ENCODE measurements at places on chromosomes 13 and 19. TPM values are rescaled to one million over a fixed set of nuclear protein-coding genes. Genes with fewer than 3 reads are reported as not detected.

Gene PLEKHA4
- 17.7 TPM for total RNA-seq

Gene SNRNP70
- total RNA-seq: 267 TPM

Gene ZNF761
- 29.7 TPM for total RNA-seq

Gene ZNF492
- 0.17 TPM for total RNA-seq

Gene KASH5
- 0.14 TPM for total RNA-seq

Gene SIAH3
- 0.09 TPM for total RNA-seq

Gene SIN3B
- 87.7 TPM for total RNA-seq

Gene KIR2DL4
- not detected for total RNA-seq

Gene TSSK6
- total RNA-seq: 4.7 TPM

DNA sequence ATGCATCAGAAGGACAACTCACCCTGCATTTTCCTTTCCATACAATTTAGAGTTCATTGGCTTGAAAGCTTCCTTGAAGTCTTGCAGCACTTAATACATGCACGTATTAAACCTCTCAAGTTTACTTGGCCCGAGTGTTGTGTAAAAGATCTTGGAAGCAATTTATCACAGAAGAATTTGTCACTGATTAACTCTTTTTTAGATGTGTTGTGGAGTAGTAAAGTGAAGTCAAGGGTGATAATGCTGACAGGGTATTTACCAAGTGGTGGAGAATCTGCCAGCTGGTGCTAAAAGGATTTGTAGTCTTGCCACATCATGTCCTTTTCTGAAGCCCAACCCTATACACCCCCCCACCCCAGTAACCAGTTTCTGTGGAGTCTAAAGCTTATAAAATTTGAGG is 421.0 kb upstream of the MIR17HG start:
- H3K4me1 ChIP-seq: no peaks in the 10 kb centered on the region
- DNase-seq: no peak
- no peaks in the 10 kb centered on the region for H3K27me3 ChIP-seq

- H3K4me3 ChIP-seq: no peak overlapping the region
- no peak for DNase-seq
- no peak overlapping the region for H3K27ac ChIP-seq
These were observed 104.1 kb downstream of the NDFIP2 start for GRCh38 chr13:79585033-79585432.

DNA sequence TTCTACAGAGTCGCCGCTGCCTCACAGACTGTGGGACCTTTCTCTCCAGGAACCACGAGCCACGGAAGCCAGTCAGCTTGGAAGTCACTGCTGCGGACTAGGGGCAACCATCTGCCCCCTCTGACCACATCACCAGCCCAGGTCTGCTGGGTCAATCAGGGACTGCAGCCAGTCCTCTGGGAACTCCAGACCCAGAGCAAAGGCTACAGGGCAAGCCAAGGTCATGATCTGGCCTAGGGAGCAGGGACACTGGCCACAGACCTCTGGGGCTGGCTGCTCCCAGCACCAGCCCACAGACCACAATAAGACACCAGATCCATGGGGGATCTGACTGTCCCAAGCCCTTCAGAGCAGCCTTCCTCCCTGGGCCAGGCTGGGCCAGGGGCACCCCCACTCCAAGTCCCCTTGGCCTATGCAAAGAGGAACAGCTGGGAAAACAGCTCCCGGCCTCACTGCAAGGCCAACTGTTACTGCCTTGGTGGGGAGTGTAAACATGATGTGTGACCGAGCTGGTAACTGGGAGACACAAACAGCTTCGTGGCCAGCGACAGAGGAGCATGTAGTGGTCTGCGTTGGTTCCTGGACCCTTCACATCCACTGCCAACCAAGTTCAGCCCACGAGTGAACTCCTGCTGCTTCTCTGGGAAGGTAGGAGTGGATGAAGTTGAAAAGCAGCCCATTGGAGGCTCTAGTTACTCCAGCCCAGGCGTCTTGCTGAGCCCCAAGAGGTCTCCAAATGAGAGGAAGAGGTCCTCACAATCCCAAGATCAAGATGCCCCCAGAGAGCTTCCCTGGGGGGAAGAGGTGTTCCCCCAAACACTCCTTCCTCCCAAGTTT is 1.5 kb downstream of the AKT2 start:
- no peaks in the 10 kb centered on the region for H3K27me3 ChIP-seq
- peak overlapping the region; percentile 84 for H3K4me3 ChIP-seq
- peaks cover 35% of the 10 kb centered on the region for H3K4me1 ChIP-seq
- H3K27ac ChIP-seq: peak overlapping the region; percentile 85
- peak; percentile 7 for DNase-seq

DNA sequence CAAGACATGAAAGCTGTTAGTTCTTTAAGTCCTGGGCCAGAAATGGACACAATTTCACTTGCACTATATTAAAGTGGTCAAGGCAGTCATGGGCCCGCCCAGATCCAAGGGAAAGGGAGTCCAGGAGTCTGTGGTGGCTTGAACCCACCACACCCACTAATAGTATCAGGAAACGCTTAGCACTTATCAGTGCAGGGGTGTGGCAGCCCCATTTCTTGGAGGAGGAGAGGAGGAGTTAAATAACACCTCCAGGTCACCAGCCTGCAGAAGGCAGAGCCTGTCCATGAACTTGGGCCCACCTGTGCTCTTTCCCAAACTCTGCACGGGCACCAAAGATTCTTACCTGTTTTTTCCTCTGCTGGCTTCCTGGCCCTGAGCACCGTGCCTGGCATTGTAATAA is 5.4 kb upstream of the NTN5 start:
- no peak overlapping the region for H3K27ac ChIP-seq
- H3K36me3 ChIP-seq: no peaks in the 10 kb centered on the region
- peaks cover 15% of the 10 kb centered on the region for H3K27me3 ChIP-seq
- DNase-seq: no peak
- H3K4me3 ChIP-seq: no peak overlapping the region
- H3K4me1 ChIP-seq: peaks cover 26% of the 10 kb centered on the region

GRCh38 chr13:42106998-42107397 is 58.5 kb downstream of the DGKH start:
- H3K4me1 ChIP-seq: peaks cover 12% of the 10 kb centered on the region
- H3K27ac ChIP-seq: peak overlapping the region; percentile 31
- peaks cover 2% of the 10 kb centered on the region for H3K36me3 ChIP-seq
- DNase-seq: no peak
- H3K27me3 ChIP-seq: no peaks in the 10 kb centered on the region
- H3K4me3 ChIP-seq: no peak overlapping the region

- H3K36me3 ChIP-seq: no peaks in the 10 kb centered on the region
- H3K27ac ChIP-seq: no peak overlapping the region
- DNase-seq: no peak
- no peak overlapping the region for H3K4me3 ChIP-seq
- H3K4me1 ChIP-seq: peaks cover 18% of the 10 kb centered on the region
- H3K27me3 ChIP-seq: peaks cover 16% of the 10 kb centered on the region
These were observed 74.3 kb upstream of the UBL3 start for GRCh38 chr13:29924482-29925350.

DNA sequence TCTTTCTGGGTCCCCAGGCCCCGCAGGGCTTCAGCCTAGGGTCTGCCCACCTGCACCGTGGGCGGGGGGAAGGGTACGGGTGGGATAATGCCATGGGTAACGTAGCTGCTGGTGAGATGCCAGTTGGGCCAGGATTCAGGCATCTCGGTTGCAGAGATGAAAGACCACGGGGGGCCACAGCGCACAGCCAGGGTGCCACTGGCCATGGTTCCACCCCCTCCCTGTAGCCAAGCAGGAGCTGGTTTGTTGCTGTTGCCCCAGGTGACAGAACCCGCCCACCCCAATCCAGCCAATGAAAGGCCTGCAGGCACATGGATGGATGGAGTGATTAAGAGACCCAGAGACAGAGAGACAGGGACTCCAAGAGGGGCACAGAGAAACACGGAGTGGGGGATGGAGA is 1.0 kb upstream of the CGB7 start:
- H3K27me3 ChIP-seq: peaks cover 84% of the 10 kb centered on the region
- H3K36me3 ChIP-seq: no peaks in the 10 kb centered on the region
- no peak overlapping the region for H3K27ac ChIP-seq
- peak; percentile 52 for DNase-seq

DNA sequence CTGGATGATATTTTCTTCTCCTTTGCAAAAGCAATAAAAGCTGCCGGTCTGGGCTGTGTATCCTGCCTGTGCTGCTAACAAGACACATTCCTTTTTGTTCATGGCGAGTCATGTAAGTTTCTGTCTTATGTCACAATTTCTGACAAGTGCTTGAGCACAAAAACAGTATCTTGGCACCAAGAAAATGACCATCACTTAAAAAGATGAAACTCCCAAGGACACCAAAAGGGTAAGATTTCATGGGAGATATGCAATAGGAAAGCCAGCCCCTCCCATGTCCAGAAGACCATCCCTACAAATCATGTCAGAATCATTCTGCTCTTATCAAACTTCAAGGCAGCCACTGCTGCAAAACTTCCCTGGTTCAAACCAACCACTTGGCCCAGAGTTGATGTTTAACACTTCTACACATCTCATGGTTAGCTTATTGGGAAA is 375.4 kb upstream of the ZNF507 start:
- no peak overlapping the region for H3K27ac ChIP-seq
- H3K36me3 ChIP-seq: no peaks in the 10 kb centered on the region
- DNase-seq: no peak

GRCh38 chr13:111329641-111330040 is 9.2 kb downstream of the TEX29 start:
- H3K27me3 ChIP-seq: no peaks in the 10 kb centered on the region
- no peaks in the 10 kb centered on the region for H3K4me1 ChIP-seq
- no peak overlapping the region for H3K27ac ChIP-seq
- no peak for DNase-seq
- no peaks in the 10 kb centered on the region for H3K36me3 ChIP-seq
- H3K4me3 ChIP-seq: no peak overlapping the region

GRCh38 chr19:31092274-31092673 is 257.0 kb downstream of the TSHZ3 start:
- no peaks in the 10 kb centered on the region for H3K36me3 ChIP-seq
- H3K27me3 ChIP-seq: no peaks in the 10 kb centered on the region
- H3K4me3 ChIP-seq: no peak overlapping the region

DNA sequence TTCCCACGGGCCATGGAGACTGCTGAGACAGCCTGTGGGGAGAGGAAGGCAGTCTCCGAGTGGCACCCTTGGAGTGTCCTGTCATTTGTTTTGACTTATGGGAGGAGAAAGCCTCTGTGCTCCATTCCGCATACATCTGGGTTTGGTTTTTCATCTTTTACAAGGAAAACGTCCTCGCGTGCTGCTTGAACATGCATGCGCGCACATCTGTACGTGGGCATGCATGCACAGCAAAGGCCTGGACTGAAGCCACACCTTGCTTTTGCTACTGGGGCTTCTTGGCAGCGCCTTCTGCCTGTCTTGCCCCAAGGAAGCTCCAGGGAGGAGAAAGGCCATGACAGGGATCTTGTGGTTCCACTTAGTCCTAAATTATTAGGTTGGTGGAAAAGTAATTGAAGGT is 44.0 kb downstream of the SUGP2 start:
- H3K27me3 ChIP-seq: peaks cover 13% of the 10 kb centered on the region
- H3K27ac ChIP-seq: no peak overlapping the region
- no peak for DNase-seq
- no peak overlapping the region for H3K4me3 ChIP-seq
- peaks cover 7% of the 10 kb centered on the region for H3K4me1 ChIP-seq
- H3K36me3 ChIP-seq: peaks cover 17% of the 10 kb centered on the region

- H3K4me3 ChIP-seq: no peak overlapping the region
- H3K27ac ChIP-seq: no peak overlapping the region
- H3K27me3 ChIP-seq: no peaks in the 10 kb centered on the region
- no peak for DNase-seq
These were observed 83.9 kb upstream of the TSC22D1 start for GRCh38 chr13:44660050-44660449.

- peak overlapping the region; percentile 95 for H3K4me3 ChIP-seq
- no peaks in the 10 kb centered on the region for H3K27me3 ChIP-seq
- no peak overlapping the region for H3K27ac ChIP-seq
- no peak for DNase-seq
- H3K36me3 ChIP-seq: peaks cover 8% of the 10 kb centered on the region
- peaks cover 15% of the 10 kb centered on the region for H3K4me1 ChIP-seq
These were observed 1.6 kb downstream of the ZSCAN5A start for GRCh38 chr19:56312787-56313657.

DNA sequence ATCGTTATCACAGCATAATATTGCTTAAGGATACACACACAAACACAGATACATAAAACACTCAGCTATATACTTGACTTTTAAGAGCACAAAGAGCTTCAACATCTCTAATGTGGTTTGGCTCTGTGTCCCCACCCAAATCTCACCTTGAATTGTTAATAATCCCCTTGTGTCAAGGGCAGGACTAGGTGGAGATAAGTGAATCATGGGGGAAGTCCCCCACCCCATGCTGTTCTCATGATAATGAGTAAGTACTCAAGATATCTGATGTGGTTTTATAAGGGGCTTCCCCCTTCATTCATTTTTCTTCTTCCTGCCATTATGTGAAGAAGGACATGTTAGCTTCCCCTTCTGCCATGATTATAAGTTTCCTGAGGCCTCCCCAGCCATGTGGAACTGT is 481.4 kb downstream of the PCDH9 start:
- no peak overlapping the region for H3K27ac ChIP-seq
- no peaks in the 10 kb centered on the region for H3K27me3 ChIP-seq
- H3K36me3 ChIP-seq: no peaks in the 10 kb centered on the region
- H3K4me3 ChIP-seq: no peak overlapping the region
- H3K4me1 ChIP-seq: no peaks in the 10 kb centered on the region

DNA sequence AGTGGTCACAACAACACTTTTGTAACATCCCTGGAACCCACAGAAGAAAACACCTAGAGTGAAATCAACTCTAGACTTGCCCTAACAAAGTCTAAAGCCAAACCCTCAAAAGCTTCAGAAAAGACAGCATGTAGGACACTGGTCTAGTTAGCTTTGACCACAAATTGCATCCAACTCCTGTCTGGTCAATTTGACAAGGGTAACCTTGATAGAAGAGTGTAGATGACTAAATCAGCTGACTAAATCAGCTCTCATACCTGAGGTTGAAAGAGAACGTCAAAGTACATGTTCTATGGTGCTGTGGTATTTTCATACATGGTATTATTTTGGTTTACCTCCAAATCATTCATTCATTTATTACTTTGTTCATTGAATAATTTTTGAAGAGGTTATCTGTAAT is 272.8 kb downstream of the KLF5 start:
- peaks cover 9% of the 10 kb centered on the region for H3K4me1 ChIP-seq
- no peak for DNase-seq
- no peaks in the 10 kb centered on the region for H3K36me3 ChIP-seq
- H3K27me3 ChIP-seq: no peaks in the 10 kb centered on the region

DNA sequence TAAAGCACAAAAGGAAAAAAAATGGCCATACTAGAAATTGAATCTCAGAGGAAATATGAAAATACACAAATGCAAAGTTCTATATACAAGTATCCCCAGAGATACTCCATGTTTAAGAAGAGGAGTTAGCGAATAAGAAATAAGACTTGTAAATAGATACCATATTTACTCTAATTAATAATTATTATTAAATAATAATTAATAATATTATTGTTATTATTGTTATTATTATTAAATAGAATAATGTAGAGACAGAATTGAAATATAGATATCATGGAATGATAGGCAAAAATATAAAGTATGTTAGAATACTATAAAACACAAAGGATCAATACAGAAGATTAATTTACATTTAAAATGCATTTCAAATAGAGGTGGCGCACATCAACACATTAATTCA is 1047.5 kb upstream of the MIR17HG start:
- H3K36me3 ChIP-seq: no peaks in the 10 kb centered on the region
- H3K27me3 ChIP-seq: no peaks in the 10 kb centered on the region
- H3K4me1 ChIP-seq: peaks cover 15% of the 10 kb centered on the region
- H3K27ac ChIP-seq: no peak overlapping the region
- no peak overlapping the region for H3K4me3 ChIP-seq
- DNase-seq: no peak
